Stimulated activated CD4-positive, alpha-beta T cell treated with anti-CD3 and anti-CD28 coated beads, Interleukin-15, amount 100 ng/mL, for 1 hour (primary cell): ENCODE measurements at places on chromosomes 2 and 18.

DNA sequence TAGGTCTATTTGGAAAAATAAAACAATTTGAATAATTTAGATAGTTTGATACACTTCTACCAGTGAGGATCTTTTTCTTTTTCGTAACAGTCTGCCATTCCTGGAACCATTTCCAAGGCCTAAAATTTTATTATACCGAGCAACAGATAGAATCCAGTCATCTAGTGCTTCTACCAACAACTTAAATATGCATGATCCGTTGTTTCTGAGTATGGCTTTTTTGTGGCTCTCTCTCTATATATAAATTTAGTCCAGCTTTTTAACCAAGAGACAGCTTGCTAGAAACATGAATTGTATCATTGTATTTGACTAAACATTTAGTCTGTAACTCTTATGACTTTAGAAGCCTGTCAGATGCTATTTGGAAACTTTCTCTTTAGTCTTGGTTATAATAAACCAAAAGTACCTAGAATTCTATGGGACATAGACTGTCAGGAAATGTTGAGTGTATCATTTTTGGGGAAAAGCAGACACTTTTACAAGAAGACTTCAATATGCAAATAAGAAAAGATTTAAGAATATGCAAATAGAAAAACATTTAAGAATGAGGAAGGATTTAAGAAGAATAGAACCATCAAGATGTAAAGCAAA lies 161.4 kb downstream of the ZEB2 start:
- no peak for DNase-seq

DNA sequence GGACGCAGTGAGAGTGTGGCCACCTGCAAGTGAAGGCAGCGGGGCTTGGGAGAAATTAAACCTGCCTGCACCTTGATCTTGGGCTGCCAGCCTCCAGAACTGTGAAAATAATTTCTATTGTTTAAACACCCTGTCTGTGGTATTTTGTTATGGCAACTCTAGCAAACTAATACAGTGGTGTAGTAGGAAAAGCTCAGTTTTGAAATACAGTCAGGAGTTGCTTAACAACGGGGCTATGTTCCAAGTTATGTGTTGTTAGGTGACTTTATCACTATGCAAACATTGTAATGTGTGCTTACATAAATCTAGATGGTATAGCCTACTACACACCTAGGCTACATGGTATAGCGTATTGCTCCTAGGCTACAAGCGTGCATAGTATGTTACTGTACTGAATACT lies 93.4 kb upstream of the FN1 start:
- DNase-seq: no peak

- DNase-seq: no peak
Measured at GRCh38 chr2:70855667-70856066, 20.1 kb upstream of the CD207 start.

GRCh38 chr2:3519255-3520205 lies at the start of gene ADI1:
TSS of gene ADI1 (minus strand) at chr2:3519531. CDS start at chr2:3519487, 44 bp downstream.
- DNase-seq: peak; percentile 65

- DNase-seq: peak; percentile 50
Measured at GRCh38 chr18:26548415-26549262, at the start of gene KCTD1. TSS of gene KCTD1 (minus strand) at chr18:26548553. CDS start at chr18:26548536, 17 bp downstream.

DNA sequence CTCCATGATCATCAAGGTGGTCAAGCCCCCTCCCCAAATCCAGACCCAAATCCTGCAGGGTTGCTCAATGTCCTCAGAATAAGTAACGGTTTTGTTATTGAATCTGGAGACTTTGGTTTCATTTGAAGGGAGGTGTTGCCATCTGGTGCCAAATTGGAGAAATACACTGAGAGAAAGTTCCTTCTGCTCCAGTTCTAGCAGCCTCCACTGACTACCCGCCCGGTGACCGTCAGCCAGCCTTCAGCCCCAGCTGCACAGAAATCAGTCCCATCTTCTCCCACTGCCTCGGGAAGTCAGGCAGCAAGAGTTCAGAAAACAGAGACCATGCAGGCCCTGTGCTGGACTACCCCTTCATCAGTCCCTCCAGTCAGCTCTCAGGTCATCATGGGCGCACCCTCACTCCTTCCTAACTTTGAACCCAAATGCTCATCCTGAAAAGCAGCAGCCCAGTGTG lies 38.7 kb downstream of the PKDCC start:
- peak; percentile 7 for DNase-seq

GRCh38 chr2:69168144-69168813 lies 155.3 kb downstream of the ANTXR1 start:
- DNase-seq: no peak

DNA sequence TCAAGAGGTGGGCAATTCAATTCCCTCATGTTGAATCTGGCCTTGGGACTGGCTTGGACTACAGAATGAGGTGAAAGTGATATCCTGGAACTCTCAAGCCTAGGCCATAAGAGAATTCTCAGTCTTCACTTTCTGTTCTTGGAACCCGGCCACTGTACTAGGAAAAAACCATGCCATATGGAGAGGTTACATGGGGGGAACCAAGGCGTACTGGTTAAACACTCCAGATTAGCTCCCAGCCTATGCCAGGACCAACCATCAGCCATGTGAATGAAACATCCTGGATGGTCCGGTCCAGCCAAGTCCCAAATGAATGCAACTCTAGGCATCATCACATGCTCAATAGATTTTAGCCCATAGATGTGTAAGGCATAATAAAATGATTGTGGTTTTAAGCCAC lies 56.4 kb downstream of the ZNF385B start:
- no peak for DNase-seq
